Stimulated activated naive CD8-positive, alpha-beta T cell treated with anti-CD3 and anti-CD28 coated beads, Interleukin-15, Interleukin-2, amounts not matched to agents 100 U/mL and 50 U/mL, for 24 hours (primary cell): ENCODE measurements at places on chromosomes 12 and 14.

GRCh38 chr12:52710730-52711129 lies 7.4 kb upstream of the KRT77 start:
- no peak for DNase-seq

- DNase-seq: peak; percentile 52
Observed at GRCh38 chr14:105193916-105194782, 13.0 kb upstream of the NUDT14 start.

- DNase-seq: no peak
Observed at GRCh38 chr14:75494896-75495295, 27.4 kb upstream of the BATF start.

GRCh38 chr14:45125754-45126153 lies 8.5 kb downstream of the FKBP3 start:
- no peak for DNase-seq

- no peak for DNase-seq
Observed at GRCh38 chr12:1919763-1920162, 1.3 kb upstream of the CACNA2D4 start.

GRCh38 chr14:20180486-20180885 lies 10.2 kb upstream of the OR11G2 start:
- no peak for DNase-seq
